Trophoblast cell (in vitro differentiated cells and primary cell): ENCODE measurements at places on chromosomes 2 and 18.

DNA sequence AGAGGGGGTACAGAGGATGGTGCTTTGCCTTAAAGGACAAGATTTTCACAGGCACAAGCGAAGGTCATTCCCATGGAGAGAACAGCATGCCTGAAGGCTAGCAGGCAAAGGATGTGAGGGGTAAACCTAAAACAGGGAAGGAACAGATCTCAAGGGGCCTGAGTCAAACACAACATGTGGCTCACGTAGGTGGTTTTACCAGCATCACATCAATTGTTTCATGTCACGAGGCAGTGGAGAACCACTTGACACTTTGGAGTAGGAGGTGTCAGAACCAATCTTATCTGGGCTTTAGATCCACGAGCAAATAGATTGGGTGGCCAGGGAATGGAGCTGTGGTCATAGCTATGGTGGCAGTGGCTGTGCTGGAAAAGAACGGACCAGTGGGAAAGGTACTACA is 8.4 kb downstream of the COX5B start:
- no peak for DNase-seq

GRCh38 chr2:71995067-71995665 is 152.5 kb downstream of the CYP26B1 start:
- DNase-seq = no peak

GRCh38 chr2:105261061-105261460 is 19.5 kb downstream of the GPR45 start:
- DNase-seq = peak; percentile 56

DNA sequence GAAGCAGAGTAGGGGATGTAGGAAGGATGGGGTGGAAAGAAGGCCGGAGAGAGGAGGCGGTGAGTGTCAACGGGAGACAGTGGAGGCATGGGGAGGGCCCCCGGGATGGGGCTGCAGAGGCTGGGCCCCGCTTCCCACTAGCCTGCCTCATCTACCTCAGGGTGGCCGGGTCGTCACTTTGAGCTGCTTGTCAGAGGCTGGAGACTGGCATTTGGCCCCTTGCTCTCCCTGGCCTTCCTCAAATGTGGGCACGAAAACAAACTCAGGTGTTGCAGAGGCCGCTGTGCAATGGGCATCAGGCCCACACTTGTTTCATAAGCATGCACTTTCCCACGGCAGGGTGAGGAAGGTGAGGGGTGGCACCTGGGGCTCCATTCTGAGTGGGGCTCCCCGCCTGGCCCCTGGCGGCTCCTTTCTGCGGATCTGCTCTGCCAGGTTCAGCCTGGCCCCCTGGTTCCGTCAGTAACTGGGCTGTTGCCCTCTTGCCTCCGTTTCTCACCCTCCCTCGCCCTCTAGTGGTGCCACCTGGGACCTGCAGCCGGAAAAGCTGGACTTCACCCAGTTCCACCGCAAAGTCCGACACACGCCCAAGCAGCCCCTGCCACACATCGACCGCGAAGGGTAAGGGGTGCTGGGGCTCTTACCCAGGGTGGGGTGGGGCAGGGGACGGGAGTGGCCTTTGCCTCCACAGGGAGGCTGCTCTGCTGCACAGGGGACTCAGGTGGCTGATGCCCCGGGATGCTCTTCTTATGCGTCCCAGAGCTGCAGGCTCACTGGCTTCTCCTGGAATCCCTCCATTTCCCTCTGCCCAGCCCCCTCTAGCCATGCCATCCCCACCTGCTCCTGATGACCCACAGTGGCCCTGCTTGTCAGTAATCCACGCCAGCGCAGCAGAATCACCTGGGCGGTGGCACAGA is 125.4 kb downstream of the CTIF start:
- DNase-seq = peak; percentile 81

DNA sequence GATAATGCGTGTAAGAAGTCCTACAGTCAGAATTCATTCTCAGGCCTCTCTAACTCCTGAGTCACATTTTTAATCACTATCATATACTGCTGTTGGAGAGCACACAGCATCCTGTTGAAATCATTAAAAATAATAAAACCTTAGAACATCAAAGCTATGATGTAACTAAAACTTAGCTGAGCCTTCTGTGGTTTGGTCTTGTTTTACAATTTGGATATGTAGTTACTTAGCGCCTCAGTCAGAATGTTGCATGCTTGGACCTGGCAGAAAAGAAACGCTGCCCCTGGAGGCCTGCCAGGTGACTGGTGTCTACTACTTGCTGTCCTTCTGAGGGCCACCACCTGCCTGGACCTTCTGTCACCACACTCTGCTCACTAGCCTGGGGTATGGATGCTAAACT is 261.1 kb upstream of the RASGRP3 start:
- DNase-seq = no peak

- no peak for DNase-seq
Observed at GRCh38 chr2:110873056-110873502, 140.7 kb downstream of the ACOXL start.

- no peak for DNase-seq
Observed at GRCh38 chr2:43000242-43001054, 208.1 kb upstream of the HAAO start.

DNA sequence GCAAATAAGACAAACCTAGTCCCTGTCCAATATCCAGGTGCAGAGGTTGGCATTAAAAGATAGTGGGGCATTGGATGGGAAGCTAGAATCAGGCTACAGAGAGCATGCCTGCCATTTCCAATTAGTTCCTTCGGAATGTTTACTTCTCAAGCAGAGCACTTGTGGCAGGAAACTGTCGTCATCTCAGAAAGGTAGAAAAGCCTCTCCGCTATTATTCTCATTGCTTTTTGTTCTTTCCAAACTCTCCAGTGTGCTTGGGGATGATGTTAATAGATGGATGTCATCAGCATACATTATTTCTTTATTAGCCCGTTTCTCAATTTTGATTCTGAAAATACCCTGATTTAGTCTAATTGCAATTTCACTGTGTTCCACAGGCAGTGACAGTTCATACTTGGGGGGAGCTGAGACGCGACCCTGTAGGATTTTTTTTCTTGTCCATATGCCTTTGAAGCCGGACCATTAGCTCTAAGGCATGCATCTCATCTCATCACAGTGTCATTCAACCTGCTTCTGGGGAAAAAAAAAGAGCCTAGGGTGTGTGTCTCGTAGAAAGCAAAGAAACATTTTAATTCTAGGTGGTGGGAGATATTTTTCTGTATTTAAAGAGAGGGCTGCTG is 7.7 kb downstream of the ASB18 start:
- DNase-seq = no peak

GRCh38 chr2:236171181-236171679 is 3.0 kb upstream of the GBX2 start:
- DNase-seq = no peak

DNA sequence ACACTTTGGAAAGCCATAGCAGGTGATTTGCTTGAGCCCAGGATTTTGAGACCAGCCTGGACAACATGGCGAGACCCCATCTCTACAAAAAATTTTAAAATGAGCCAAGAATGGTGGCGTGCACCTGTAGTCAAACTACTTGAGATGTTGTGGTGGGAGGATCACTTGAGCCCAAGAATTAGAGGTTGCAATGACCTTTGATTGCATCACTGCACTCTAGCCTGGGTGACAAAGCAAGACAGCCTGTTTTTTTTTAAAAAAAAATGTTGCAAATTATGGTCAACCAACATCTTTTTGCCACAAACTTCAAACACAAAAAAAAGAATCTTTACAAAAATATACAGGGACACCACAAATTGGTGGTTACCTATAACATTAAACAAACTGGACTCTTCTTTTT is 40.3 kb downstream of the MEX3C start:
- no peak for DNase-seq

DNA sequence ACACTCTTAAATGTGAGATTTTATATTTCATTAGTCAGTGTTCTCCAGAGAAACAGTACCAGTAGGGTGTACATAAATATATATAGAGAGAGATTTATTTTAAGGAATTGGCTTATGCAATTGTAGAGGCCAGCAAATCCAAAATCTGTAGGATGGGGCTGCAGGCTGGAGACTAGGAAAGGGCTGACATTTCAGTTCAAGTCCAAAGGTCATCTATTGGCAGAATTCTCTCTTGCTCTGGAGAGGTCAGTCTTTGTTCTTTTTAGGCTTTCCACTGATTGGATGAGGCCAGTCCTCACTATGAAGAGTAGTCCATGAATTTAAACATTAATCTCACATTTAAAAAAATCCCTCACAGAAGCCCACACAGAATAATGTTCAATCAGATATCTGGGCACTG is 170.8 kb upstream of the NCKAP5 start:
- no peak for DNase-seq

GRCh38 chr2:48677450-48677849 is 59.8 kb downstream of the GTF2A1L start:
- no peak for DNase-seq
